ENCODE measurements at places on chromosomes 11 and 22.

GRCh38 chr11:17542249-17542648, 2.0 kb downstream of the USH1C start:
- DNase-seq: no peak

GRCh38 chr11:57543593-57543992, 6.2 kb downstream of the SMTNL1 start:
- DNase-seq: no peak

DNA sequence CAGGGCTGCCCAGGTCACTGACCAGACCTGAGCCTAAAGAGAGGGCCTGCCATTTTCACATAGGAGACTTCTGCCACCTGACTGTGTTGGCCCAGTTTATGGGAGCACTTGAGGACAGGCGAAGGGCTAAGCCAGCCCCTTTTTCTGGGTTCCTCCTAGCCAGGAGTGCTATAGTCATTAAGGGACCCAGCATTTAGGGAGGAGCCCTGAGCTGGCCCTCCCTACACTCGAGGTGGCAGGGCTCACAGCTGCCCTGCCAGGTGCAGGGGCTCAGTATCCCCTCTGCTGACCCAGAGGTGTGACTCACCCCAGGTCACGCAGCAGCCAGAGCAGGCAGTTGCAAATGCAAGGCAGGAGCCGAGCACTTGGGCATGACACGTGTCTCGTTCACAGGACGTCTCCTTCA, 86.3 kb upstream of the CRYBB3 start:
- DNase-seq: no peak

GRCh38 chr11:128688031-128688713, 5.7 kb upstream of the FLI1 start:
- DNase-seq: no peak

DNA sequence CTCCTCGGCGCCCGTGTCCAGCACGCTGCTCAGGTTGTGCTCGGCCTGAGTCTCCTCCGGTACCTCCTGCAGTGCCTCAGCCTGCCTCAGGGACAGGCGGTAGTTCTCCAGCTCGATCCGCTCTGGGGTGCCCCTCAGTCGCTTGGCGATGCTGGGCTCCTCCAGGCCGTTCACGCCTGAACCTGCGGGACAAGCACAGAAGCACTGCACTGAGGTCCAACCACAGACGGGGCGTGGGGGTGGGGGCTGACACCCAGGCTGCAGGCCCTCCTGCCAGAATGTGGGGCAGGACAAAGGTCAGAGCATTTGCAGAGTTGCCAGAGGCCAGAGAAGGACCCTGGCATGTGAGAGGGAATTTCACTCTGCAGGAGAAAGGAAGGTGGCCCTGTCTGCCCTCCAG, 67.6 kb upstream of the BID start:
- no peak for DNase-seq

- no peak for DNase-seq
These were observed 71.7 kb downstream of the AMBRA1 start for GRCh38 chr11:46521961-46522681.

DNA sequence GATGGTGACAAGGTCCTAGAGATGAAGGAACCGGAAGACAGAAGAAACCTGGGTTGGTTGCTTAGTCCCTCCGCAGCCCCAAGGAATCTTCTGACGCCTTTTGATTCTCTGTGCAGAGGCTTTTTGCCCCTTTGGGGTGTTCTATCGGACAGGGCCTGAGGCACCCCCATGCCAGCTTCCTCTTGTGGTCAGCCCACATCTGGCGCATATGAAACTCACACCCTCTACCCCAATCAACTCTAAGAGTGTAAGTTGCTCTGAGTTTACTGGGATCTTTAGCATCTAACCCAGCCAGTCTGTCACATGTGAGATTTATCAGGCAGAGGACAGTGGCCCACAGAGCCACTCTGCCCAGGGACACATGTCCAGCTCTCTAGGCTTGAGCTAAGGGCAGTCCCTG, 17.4 kb downstream of the RASD2 start:
- DNase-seq: no peak

DNA sequence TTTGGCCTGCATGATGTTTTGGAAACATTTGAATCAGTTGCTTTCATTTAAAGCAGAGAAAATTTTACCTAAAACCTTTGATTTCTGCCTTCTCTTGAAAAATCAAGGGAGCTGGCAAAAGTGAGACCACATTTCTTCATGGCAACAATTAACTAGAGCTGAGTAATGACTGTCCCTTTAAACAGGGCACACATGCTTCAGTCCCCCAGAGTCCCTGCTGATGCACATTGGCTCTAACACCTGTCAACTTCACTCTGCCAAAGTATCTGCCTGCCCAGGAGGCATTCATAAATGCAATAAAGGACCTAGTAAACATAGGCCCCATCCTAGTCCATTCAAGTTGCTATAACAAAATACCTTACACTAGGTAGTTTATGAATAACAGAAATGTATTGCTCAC, 87.1 kb upstream of the LDLRAD3 start:
- no peak for DNase-seq

- DNase-seq: no peak
These were observed at the start of gene CALCB for GRCh38 chr11:15073361-15074205. CALCB (plus strand) TSS chr11:15073593; CDS start chr11:15074719, 1,126 bp downstream.

DNA sequence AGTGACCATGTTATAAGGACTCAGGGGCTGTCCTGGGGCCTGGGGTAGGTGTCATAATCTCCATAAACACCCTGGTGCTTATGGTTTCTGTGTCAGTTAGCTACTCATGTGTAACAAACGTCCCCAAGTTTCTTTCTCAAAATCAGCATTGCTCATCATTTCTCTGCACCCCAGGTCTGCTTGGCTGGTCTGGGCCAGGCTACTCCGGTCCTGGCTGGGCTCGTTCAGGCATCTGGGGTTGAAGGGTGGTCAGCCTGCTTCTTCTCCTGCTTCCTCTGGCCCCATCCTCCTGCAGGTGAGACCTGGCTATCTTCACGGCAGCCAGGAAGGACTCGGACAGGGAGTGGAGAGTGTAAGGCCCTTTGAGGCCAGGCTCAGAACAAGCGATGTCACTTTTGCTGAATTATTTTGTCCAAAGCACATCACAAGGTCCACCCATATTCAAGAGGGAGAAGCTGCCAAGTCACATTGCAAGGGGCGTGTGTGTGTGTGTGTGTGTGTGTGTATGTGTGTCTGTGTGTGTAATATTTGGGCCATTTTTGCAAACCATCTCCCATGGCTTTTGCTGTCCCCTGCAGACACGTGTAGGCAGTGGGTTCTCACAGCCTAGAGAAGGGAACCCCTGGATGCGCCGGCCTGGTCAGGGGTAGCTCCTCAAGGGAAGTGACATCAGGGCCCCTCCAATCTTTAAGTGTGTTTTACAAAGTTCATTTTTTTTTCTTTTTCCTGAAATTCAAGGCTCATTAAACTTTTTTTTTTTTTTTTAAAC, 535.8 kb downstream of the TBC1D22A start:
- no peak for DNase-seq

DNA sequence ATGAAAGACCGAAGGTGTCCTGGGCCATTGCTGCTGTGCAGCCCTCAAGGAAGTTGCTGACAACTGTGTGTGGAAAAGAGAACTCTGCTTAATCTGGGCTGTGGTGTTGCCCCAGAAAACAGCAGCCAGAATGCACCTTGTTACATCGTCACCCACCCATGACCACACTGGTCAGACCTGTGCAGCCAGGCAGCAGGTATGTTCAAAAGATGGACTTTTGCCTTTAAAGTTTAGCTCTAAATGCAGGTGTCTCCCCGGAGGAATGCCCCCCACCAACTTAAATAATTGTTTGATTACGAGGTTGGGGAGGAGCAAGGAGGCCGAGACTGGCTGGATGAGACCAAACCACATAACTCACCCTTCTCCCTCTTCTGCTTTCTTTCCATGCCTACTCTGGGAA, 15.3 kb upstream of the POLA2 start:
- no peak for DNase-seq

GRCh38 chr11:69099180-69099579, 50.4 kb downstream of the TPCN2 start:
- DNase-seq: no peak

DNA sequence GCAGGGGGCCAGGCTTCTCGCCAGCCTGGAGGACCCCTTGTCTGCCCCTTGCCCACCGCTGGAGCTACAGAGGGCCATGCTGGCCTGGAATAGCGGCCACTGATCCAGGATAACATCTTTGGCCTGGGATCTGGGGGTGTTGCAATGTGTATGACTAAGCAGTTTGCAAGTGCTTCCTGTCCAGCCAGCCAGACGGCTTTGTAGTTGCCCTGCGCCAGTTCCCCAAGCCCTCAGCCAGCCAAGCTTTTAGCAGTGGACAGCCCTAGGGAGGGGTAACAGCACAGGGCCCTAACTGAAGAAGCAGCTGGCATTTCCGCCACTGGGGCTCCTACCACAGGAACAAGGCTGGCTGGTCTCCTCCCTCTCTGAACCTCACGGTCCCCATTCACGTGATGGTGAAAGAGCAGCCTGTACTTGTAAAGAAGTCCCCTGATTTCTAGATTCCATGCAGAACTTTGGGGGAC, 32.1 kb downstream of the UQCR10 start:
- DNase-seq: no peak

- no peak for DNase-seq
These were observed 58.2 kb downstream of the COMMD9 start for GRCh38 chr11:36230779-36231699.

- no peak for DNase-seq
These were observed 23.8 kb downstream of the TRMU start for GRCh38 chr22:46359362-46359761.

- DNase-seq: no peak
These were observed 60.4 kb downstream of the TRAF6 start for GRCh38 chr11:36449561-36450096.

DNA sequence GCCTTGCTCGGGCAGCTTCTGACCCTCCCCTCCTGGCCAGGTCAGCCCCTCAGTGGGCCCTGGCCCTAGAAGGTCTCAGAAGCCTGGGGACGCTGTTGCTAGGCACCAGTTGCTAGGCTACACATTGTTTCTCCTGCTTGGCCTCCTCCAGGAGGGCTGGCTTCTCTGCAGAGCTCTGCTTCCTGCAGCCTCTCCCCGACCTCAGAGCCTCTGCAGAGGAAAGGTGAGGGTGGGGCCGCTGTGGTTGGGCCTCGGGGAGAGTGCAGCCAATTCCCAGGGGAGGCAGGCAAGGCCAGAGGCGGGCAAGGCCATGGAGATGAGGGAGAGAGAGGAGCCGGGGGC, 27.6 kb upstream of the LRRC10B start:
- DNase-seq: no peak

DNA sequence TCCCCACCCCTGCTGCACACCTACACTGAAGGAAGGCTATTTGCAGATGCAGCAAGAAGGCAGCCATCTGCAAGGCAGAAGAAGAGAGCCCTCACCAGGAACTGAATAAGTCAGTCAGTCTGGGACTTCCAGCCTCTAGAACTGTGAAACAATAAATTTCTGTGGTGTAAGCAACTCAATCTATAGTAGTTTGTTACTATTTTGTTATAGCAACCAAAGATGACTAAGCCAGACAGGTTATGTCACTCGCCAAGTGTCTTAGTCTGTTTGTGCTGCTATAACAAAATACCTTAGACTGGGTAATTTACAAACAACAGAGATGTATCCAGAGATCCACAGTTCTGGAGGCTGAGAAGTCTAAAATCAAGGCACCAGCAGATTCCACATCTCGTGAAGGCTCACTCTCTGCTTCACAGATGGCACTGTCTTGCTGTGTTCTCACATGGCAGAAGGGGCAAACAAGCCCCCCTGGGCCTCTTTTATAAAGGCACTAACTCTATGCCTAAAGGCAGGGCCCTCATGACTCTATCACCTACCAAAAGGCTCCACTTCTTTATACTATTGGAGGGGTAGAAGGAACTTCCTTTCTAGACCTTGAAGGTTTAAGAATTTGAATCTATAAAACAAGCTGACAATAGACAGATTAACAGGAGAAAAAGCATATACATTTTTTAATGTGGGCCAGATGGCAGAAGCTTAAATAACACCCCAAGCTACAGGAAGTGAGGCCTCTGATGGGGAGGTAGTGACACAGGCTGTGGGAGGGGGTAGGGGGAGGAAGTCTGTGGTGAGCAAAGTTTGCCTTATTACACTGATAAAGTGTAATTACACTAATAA, 12.3 kb downstream of the APOL6 start:
- DNase-seq: peak; percentile 44

- no peak for DNase-seq
These were observed 62.5 kb upstream of the SORL1-AS1 start for GRCh38 chr11:121515335-121515671.

GRCh38 chr11:67654225-67654624, 3.7 kb upstream of the ACY3 start:
- no peak for DNase-seq

DNA sequence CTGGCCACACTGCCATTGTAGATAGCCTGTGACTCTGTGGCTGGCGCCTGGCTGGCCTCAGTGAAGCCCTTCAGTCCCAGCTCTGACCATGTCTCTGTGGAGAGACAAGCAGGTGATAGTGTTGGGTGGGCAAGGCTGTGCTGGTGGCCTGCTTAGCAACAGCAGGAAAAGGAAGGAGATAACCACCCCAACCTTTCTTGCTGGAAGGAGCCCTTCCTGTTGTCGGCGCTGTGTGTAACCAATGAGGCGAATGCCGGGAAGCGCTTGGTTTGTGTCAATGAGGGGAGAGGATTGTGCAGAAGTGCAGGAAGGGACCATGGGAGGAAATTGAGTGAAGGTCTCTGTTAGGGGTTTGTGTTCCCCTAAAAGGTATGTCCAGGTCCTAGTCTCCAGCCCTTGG, 27.3 kb downstream of the PARVB start:
- DNase-seq: no peak

- peak; percentile 25 for DNase-seq
These were observed 470 bp downstream of the C11orf98 start for GRCh38 chr11:62664405-62665074.

Data from stimulated activated CD8-positive, alpha-beta memory T cell treated with anti-CD3 and anti-CD28 coated beads, Interleukin-12 subunit alpha, Interleukin-12 subunit beta, amount 100 ng/mL, for 1 hour (primary cell).